ENCODE measurements at places on chromosomes 11 and 22.

- no peak for DNase-seq
Observed at GRCh38 chr11:122666743-122667142, 11.2 kb downstream of the UBASH3B start.

DNA sequence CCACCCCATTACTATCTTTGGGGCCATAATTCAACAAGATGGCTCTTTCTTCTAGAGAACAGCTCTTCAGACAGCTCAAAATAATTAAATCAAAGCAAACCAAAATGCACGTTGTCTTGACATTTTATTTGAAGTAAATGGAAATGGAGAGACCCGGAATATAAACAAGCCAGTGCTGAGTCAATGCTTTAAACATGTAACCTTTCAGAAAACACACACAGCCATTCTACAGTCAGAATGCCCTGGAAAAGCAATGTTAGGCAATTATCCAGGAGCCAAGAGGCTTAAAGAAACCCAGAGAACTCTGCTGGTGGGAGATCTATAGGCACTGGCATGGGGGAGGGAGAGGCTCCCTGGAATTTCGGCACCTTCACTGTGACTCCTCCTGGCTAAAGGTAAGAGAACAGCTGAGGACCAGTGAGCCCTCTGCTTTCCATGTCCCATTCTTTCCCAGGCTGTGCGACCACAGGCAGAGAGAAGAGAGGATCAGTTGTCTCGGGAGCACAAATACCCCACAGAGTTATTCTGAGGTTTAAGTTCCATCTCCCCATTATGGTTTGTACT is 254.0 kb upstream of the CCDC90B start:
- no peak for DNase-seq

GRCh38 chr22:39530692-39531331 is 1.7 kb downstream of the RPS19BP1 start:
- peak; percentile 17 for DNase-seq

GRCh38 chr11:12922418-12922817 is 86.7 kb upstream of the RASSF10 start:
- no peak for DNase-seq

DNA sequence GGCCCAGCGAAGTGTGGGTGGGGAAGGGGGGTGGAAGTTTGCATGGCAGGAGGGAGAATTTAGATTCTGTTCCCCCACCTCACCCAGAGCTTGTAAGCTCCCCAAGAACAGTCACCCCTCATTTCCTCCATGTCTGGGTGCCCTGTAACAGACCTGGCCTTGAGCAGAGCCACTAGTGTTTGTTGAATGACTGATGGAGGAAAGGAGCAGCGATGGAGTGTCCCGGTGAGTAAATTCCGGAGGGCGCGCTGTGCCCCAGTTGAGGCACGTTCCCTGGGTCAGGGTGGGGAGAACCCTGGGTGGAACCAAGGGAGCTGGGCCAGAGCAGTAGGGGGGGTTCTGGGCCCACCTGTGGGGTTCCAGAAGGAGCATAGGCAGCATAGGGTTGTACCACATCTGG is 827 bp downstream of the NAALADL1 start:
- no peak for DNase-seq

DNA sequence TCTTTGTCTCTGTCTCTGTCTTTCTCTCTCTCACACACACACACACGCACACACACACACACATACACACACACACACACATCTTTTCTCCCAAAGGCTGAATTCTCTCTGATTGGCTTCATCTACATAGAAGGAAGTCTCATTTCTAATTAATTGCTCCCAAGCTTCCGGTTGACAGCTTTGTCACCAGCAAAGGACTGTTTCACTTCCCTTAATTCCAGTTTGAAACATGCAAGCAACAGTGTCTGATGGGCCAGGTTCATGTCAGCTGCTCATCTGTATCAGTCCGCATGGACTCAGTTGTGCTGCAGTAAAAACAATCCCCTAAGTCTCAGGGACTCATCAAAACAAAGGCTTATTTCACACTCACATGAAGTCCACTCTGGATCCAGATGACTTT is 16.2 kb upstream of the PVALB start:
- DNase-seq = no peak

DNA sequence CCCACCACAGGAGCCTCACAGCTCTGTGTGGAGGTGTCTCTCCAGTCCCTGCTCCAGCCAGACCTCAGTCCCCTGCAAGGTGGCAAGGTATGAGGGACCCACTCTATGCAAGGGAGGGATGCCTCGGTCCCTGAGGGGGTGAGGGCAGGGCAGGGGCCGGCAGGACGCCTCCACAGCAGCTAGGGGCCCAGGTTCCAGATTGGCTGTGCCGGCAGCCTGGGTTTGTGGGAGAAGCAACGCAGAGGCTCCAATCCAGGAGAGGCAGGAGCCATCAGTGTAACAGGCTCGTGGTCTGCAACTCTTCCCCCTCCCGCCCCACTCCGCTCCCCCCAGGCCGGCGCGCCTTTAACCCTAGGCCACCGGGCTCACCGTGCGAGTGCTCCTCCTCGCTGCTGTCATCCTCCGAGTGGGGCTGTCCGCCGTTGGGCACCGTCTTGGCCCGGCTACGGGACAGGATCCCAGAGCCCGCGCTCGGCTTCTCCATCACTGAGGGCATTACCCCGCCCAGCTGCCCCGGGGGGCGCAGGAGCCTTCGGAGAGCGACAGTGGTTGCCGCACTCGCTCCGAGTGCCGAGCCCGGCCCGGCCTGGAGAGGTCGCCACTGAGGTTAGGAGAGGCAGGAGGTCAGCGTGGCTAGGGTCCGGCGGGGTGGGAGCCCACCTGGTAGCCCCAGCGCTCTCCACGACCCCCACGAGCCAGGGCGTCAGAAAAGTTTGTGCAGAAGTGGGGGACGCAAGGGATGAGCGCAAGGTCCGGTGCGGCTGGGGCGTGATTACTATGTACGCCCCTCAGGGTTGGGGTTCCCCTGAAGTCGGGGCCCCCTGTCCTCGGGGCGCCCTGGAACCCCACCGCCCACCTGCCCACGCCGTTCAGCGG is 765 bp downstream of the RCOR2 start:
- peak; percentile 43 for DNase-seq

DNA sequence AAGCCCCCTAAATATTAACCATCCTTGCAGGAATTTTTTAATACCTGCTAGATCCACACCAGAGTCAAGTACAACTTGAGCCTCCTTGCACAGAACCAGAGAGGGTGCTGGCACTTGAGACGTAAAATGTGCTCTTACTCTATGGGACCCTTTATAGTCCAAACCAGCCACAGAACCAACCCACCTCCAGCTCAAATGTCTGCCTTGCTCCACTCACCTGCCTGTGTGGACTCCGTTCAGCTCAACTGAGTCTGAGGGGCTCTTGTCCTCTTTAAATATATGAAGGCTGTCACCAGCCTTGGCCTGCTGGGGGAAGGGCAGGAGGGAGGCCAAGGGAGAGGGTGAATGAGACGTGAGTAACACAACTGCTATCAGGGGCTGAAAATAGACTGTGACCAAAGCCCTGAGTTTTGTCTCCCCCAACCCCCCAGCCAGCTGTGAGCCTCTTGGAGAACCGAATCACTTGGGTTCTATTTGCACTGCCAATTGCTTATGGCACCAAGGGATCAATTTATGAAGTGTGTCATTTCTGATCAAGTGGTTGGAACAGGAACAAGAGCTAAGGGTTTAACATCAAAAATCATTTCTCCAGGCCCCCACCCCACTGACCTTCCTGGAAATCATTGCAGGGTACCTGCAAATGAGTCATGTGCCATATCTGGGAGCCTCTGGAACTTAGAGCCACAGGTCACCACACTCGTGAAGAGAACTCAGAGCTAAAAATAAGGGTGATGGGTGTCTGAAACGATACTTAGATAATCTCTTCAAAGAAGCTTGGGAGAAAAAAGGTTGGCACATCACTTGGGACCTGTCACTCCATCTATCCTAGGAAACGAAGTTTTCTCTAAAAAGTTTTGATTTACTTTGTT is at the start of gene CSRP3:
CSRP3 (minus strand) TSS at position 247 of the 869 bp plus-strand sequence. CDS start 9,535 bp downstream, outside the sequence.
- no peak for DNase-seq

DNA sequence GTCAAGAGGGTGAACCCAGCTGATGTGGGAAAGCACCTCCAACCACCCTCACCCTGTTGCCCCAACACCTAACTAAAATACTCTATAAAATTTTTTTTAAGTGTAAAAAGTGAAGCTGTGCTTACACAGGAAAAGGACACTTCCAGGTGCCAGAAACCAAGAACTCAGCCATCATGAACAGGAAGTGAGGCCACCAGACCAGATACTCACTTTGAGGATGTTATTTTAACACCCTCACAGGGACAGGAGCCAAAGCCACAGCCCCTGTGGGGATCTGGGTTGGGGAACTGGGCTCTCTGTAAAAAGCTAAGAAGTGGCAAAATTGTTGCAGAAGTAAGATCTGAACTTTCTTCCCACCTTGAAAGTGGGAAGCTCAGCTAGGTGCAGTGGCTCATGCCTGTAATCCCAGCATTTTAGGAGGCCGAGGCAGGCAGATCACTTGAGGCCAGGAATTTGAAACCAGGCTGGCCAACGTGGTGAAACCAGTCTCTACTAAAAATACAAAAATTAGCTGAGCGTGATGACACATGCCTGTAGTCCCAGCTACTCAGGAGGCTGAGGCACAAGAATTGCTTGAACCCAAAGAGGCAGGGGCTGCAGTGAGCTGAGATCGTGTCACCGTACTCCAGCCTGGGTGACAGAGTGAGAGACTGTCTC is 3.8 kb downstream of the RSPH14 start:
- DNase-seq = peak; percentile 21

DNA sequence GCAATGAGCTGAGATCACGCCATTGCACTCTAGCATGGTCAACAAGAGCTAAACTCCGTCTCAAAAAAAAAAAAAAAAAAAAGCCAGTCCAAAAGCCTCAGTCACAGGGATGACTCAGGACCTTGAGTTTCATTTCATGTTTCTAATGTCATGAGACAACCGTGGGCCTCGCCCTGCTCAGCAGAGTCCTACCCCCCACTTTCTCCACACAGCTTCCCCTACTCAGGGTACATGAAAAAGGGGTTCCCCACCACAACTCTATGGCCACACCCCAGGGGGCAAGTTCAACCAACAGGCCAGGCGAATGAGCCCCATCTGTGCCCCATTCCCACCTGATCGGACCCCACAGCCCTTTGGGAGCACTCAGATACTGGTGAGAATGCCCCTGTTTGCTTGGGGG is 24.3 kb upstream of the ADA2 start:
- peak; percentile 28 for DNase-seq

DNA sequence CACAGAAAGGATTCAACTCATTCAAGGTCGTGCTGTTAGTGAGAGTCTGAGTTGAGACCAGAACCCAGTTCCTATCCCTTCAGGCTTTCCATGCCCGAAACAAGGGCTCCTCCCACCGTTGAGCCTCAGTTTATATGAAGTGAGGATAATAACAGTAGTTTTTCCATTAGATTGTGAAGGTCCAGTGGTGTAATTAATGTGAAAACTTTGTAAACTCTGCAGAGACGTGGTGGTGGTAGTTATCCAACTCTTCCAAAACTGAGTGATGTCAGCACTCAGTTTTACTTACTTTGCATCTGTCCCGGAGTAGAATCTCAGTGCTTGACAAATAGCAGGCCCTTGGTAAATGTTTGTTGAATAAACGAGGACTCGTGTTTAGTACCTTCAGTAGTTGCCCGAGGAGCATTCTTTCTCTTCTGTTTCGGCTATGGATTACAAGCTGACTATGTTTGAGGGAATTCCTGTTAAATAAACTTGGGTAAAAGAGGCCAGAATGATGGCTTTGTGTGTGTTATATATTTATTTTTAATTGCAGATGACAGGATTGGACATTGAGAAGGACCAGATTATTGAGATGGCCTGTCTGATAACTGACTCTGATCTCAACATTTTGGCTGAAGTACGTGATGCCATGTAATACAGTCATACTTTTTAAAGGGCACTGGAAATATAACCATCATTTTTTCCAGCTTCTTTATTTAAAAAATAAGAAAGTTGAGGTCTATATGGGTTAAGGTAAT is 1.0 kb downstream of the REXO2 start:
- DNase-seq = no peak

- no peak for DNase-seq
Observed at GRCh38 chr22:20292673-20293232, 24.6 kb upstream of the RTN4R start.

- DNase-seq = no peak
Observed at GRCh38 chr11:44740967-44741366, 14.2 kb downstream of the TSPAN18 start.

- no peak for DNase-seq
Observed at GRCh38 chr22:32073823-32074380, 30.8 kb downstream of the SLC5A1 start.

- DNase-seq = no peak
Observed at GRCh38 chr11:11430431-11430830, 77.4 kb upstream of the CSNK2A3 start.

DNA sequence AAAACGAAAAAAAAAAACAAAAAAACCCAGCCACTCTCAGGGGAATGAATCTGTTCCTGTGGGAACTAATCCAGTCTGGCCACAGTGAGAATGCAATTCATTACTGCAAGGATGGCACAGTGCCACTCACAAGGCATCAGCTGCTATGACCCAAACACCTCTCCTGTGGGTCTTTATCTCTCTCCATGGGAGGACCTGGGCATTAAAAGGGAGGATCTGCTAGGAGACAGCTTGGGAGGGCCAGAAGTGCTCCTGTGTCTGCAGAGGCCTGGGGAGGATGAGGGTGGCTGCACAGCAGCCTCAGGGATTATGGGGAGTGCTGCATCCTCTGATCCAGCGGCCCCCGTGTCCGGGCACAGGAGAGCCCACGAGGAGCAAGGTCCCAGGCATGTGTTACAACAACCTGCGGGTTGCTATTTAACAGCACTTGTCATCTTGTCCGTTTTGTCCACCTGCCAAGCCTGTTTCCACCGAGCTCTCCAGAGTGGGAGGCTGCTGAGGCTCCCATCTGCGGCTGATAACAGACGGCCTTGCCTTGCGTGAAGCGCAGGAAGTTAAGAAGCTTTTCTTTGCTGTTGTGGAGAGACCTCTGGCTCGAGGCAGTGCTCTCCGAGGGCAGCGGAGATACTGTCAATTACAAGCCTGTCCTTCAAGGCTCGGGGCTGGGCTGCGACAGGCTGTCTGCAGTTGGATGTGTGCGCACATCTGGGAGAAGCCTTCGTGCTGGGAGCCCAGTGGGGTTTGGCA is 97.7 kb downstream of the NXPE2 start:
- DNase-seq = no peak

- no peak for DNase-seq
Observed at GRCh38 chr11:124938206-124938765, 2.4 kb upstream of the HEPACAM start.

DNA sequence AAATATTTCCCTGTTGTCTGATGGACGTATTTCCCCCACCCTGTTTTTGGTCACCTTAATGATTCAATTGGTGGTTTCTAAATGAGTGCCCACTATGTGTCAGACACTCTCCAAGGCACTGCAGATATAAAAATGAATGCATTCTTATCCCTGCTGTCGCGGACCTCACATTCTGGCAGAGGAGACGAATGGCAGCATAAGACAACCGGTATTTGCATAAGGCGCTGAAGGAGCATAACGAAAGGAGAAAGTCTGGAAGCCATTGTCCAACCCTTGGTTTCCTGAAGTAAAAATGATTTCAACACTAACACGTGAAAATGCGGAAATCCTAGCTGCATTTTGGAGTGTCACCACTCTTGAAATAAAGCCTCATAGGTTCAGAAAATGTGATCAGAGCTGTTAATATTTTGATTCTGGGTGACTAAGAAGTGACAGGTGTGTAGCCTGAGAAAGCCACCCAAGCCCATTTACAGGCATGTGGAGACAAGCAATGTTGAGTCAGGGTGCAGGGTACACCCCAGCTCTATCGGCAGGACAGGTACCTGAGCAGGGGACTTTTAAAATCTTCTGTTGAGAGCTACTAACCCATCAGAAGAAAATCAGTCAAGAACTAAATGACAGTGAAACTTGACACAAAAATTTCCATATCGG is 10.1 kb upstream of the GAB2 start:
- DNase-seq = no peak
